ENCODE measurements at places on chromosomes 12 and 14. TPM values are rescaled to one million over a fixed set of nuclear protein-coding genes. Genes with fewer than 3 reads are reported as not detected.

FBXL14 gene
- total RNA-seq: 3.3 TPM

PRKD1 gene
- 14.0 TPM for total RNA-seq

TMEM30B gene
- 3.2 TPM for total RNA-seq

NT5DC3 gene
- 8.2 TPM for total RNA-seq

BBOF1 gene
- 7.8 TPM for total RNA-seq
